Activated CD8-positive, alpha-beta memory T cell treated with anti-CD3 and anti-CD28 coated beads for 24 hours (primary cell): ENCODE measurements at places on chromosomes 6 and 20.

DNA sequence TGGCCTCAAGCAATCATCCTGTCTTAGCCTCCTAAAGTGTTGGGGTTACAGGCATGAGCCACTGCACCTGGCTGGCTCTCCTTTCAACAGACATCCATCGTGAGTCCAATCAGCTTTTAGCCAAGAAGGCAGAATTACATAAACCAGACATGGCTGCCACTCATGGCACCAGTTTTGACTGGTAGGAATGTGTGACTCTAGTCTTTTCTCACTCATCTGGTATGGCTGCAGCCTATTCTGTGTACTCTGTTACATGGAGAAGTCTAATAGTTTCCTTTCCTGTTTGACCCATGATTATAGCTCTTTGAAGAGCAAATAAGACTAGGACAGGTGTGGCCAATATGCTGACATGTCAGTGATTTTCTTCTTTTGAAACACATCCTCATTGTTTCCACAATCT is 27.0 kb upstream of the RNF144B start:
- no peak for DNase-seq

DNA sequence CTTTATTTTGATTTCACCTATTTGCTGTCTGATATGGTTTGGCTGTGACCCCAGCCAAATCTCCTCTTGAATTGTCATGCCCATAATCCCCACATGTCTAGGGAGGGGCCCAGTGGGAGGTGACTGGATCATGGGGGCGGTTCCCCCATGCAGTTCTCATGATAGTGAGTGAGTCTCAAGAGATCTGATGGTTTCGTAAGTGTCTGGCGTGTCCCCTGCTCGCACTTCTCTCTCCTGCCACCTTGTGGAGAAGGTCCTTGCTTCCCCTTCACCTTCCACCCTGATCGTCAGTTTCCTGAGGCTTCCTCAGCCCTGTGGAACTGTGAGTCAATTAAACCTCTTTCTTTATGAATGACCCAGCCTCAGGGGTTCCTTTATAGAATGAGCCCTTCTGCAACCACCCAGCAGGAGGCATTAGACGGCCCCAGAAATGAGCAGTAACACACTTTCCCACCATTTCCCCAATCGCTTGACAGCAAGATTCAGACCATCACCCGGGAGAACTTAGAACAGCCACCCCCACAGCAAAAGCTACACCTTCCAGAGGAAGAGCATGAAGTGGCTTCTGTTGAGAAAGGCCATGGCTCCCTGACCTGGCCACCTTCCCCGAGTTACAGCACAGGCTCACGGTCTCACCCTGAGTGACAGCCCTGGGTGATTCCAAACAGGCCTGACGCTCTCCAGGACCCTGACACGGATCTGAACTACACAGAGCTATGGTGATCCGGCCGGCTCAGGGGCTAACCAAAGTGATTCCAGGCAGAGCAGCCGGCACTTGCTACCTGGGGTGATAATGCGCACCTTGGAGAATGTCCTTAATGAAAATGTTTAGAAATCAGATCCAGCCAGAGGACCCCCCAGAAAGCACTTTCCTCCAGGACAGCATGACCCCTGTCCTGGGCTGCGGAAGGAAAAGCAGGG is 131.2 kb upstream of the CDH4 start:
- no peak for DNase-seq

- no peak for DNase-seq
Measured at GRCh38 chr20:16158976-16159286, 414.3 kb downstream of the KIF16B start.

- no peak for DNase-seq
Measured at GRCh38 chr6:167550941-167551627, 226.2 kb downstream of the TTLL2 start.

DNA sequence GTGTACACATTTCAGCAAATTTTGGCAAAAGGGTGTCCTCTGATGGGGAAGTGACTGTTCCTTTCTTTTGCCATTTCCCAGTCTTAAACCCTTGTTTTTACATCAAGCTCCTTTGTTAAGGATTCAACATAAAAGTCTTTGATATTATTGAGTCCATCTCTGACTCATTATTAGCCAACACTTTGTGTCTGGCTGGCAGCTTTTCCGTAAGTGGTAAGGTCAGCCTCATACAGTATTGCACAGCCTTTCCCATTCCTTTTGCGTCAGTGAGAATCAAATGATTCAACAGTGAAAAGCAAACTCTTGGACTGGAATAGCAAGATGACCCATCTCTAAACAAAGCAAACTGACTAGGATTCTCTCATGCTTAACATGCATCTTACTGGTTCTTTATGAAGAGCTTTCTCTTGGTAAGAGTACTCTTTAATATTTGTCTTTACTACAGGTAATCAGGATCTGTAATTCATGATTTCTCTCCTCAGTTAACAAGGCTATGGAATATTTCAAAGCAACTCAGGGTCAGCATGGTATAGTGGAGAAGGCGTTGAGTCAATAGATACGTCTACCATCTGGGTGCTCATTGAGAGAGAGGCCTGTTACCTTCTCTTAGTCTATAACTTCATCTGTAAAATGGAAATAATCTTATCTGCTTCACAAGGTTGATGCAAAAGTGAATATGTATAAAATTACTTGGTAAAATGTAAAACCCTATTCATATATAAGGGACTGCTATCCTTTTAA is 183.6 kb downstream of the PRL start:
- DNase-seq = no peak

DNA sequence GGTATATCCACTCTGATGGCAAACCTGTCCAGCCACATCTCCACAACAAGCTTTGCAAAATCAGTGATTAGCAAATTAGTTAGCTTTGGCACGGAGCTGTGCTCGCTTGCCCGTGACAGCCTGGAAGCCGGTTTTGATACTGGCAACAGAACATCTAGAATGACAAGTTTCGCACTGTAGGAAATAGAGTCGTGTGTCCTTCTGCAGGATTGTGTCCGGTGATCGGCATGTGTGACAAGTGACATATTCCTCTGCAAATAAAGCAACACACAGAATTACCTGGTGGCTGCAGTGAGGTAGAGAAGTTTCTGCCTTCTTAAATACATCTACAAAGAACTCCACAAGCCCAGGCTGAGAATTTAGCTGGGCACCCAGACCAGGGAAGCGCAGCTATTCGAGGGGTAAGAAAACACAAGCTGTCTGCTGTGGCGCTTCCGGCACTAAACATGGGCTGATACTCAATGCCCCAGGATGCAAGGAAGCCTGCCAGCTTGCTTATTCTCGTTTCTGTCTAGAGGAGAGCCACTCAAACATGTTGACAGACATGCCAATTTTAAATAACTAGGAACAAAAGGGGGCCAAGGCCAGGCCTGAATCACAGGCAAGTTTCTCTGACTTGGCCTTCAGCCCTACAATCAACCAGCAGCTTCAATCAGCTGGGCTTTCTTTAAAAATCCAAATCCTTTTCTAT is 22.2 kb downstream of the EIF2S2 start:
- no peak for DNase-seq

- DNase-seq = no peak
Measured at GRCh38 chr6:131594074-131594473, 21.0 kb downstream of the ARG1 start.

- DNase-seq = no peak
Measured at GRCh38 chr6:94270091-94270948, 851.0 kb upstream of the EPHA7 start.

GRCh38 chr20:61556673-61557072 is 304.6 kb downstream of the CDH4 start:
- DNase-seq = no peak

DNA sequence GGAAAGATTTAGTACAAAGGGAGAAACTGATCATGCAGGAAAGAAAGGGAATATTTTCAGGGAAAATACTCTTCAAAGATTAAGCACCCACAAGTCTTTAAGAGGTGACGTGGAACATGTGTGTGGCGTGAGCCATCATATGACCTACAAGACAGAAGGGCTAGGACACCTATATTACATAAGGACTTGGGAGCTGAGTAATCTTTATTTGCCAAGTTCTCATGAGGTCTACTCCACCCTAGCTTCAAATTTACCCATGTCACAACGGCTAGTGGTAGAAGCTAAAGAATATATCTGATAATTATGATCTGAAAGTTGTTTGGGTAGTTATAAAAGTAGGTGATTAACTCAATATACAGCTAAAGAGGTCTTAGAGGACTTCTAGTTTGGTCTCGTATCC is 167.8 kb downstream of the GJA10 start:
- no peak for DNase-seq

GRCh38 chr20:4617019-4617418 is 104.7 kb upstream of the PRND start:
- DNase-seq = no peak

DNA sequence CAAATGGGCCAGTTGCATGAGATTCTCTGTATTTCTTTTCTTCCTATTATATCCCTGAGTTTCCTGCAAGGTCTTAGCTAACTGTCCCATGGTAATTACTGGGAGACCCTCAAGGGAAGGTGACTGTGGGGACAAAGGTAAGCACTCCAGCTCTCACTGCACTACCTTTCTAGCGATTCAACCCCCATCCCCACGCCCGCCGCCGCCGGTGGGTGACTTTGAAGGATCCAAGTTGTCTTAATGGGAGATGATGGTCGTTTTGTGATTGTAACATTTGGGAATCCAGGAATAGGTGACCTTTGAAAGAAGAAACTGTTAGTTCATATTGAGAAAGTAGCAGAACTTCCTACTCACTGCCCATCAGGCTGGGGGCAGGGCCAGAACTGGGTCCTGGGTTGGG is 265.5 kb downstream of the LRFN2 start:
- no peak for DNase-seq

DNA sequence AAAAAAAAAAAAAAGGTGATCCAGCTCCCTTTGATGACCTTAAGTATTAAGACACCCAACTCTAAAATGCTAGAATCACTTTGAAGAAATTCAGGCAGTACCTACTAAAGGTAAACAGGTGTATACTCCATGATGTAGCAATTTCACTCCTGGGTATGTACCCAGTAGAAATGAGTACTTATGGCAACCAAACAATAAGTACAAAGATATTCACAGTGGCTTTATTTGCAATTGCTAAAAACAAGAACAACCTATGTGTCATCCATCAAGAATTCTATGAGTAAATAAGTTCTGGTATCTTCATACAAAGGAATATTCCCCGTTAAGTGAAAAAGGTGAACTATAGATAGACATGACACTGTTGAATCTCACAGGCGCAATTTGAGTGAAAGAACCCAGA is 29.4 kb downstream of the MDGA1 start:
- no peak for DNase-seq
